ENCODE measurements at places on chromosomes 4 and X.
A peak's percentile ranks its signal among the peaks of the same experiment; 100 is the strongest.

GRCh38 chr4:161008527-161008926, 1155.3 kb downstream of the FSTL5 start:
- DNase-seq, result no peak

GRCh38 chr4:82621251-82621650, 59.5 kb upstream of the TMEM150C start:
- DNase-seq, result no peak

- peak; percentile 75 for DNase-seq
Observed at GRCh38 chr4:154014407-154015321, 225.8 kb upstream of the SFRP2 start.

DNA sequence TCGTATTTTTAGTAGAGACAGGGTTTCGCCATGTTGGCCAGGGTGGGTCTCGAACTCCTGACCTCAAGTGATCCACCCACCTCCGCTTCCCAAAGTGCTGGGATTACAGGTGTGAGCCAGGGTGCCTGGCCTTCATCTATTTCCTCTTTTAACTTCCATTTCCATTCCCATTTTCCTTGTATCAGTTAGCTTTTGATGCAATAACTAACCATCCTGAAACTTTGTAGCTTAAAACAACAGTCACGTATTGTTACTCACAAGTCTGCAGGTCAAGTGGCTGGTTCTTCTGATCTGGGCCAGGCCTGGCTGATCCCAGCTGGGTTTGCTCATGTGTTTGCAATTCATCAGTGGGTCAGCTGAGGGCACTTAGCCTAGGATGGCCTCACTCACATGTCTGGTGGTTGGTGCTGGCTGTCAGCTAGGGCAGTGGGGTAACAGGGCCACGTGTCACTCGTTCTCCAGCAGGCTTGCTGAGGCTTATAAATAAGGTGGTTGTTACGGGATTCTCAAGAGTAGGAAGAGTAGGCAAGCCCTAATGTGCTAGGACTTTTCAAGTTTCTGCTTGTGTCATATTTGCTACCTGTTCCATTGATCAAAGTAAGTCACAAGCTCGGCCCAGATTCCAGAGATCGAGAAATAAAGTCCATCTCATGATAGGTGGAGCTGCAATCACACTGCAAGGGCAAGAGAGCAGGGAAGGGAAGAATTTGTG, 88.2 kb downstream of the SOWAHB start:
- no peak for DNase-seq

DNA sequence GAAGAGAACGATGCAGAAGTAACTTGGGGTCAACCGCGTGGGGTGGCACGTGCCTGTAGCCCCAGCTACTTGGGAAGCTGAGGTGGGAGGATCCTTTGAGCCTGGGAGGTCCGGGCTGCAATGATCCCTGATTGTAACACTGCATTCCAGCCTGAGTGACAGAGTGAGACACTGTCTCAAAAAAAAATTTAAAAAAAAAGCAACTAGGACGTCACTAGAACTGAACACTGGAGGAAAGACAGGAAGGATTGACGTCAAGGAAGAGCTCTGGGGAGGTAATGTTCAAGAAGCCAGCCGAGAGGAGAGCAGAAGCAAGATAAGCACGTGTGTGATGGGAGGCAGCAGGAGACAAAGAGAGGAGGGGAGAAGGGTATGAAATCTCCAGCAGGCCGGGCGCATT, 28.7 kb downstream of the S100G start:
- no peak for DNase-seq

- no peak for DNase-seq
Observed at GRCh38 chr4:1973218-1973617, 35.6 kb downstream of the NELFA start.

Data from left hindlimb (tissue), 1 donor.